Activated T-helper 1 cell treated with Interleukin-2 at 50 U/mL for 16 hours (primary cell): ENCODE measurements at places on chromosomes 12 and 14.

- DNase-seq = no peak
Observed at GRCh38 chr12:119668324-119668841, 450 bp downstream of the PRKAB1 start.

DNA sequence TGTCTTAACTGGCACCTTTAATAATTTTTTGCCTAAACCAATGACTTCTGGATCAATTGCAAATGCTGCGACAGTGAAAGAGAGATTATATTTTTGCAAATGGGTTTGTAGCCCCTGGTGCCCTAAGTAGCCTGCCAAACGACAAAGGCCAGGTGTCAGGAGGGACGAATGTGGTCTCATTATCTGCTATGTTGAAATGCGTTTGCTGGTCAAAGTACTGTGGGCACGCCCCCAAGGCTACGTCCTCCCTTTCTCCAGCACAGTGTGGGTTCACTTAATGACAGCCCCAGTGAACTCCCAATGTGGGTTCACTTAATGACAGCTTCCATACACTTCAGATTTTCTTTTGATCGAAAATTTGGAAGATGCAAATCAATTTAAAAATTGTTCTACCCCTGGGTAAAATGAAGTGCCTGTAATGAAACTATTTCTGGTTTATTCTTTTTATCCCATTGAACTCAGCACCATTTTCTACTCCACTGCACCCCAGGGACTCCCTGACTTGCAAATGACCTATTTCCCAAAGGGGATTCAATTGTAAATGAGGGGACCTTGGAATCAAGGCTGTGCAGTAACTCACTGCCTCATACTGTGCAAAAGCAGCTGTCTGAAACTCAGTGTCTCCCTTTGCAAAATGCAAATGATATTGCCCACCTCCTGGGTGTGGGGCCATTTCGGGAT lies 1.4 kb downstream of the SERPINA11 start:
- no peak for DNase-seq

DNA sequence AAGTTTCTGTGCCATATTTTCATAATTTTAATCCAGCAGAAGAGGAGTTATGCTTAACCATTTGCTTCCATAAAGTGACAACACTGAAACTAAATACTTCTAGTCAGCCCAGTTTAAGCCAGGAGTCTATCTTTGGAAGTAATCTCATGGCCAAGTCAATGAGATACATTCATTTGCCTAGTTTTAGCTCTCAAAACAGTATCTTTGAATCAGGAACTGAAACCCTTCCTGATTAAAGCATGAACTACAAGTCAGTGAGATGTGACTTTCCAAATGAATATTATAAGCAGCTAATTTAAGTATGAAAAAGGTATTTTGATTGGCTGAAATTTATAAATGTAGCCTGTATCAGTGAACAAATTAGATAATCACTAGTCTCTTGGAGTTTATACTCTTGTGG lies 491.5 kb downstream of the SLC6A15 start:
- no peak for DNase-seq

DNA sequence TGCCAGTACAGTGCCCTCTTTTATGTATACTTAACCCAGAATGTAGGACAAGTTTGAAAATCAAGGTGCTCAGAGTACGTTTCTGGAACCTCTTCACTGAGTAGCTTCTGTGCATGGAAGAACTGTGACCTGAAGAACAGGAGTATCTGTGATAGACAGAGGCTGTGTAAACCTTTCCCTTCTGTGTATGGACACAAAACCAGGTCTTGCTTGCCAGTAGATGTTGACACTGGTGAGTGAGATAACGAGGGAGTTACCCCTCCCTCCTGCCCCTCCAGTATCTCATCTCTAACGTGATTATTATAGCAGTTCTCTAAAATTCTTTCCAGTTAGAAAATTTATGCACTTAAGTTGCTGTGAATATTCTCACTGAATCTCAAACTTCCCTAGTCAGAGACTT lies 170.8 kb downstream of the RPL10L start:
- no peak for DNase-seq

DNA sequence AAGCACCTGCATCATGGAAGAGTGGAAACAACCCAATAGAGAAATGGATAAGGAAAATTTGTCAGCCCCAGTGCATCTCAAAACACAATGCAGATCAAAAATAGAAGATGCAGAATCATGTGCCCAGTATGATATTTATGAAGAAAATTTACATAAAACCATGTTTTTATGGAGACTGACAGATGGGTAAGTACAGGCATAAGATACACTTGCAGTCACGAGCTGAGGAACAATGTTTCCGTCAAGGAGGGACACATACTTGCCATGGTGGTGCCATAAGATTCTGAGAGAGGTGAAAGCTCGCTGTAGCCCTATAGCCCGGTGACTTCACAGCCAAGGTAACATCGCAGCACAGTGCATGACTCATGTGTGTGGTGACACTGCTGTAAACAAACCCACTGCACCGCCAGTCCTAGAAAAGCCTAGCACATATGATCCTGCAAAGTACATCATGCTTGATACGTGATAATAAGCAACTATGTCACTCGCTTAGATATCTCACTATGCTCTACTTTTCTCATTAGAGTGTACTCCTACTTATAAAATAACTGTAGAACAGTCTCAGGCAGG lies 112.6 kb downstream of the RIMBP2 start:
- DNase-seq = no peak

GRCh38 chr14:61504901-61505300 lies 183.5 kb downstream of the PRKCH start:
- DNase-seq = no peak

GRCh38 chr14:104113631-104114420 lies 24.6 kb upstream of the KIF26A start:
- DNase-seq = no peak

- no peak for DNase-seq
Observed at GRCh38 chr12:113241191-113242025, 20.1 kb downstream of the TPCN1 start.

DNA sequence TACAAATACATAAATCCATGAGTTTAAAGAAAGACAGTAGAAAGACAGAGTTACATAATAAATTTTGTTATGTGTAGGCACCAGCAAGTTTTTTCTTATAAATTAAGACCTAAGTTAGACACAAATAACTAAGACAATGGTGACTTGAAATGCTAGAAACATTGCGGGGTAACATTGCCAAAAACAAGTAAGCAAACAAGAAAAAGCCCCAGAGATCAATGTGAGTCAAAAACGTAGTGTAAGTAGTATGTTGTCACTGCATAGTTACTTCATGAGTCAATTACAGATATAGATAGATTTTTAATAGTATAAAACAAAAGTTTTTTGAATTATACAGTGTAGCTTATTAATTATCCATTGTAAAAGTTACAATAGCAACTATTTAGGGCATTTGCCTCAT lies 83.4 kb downstream of the CNTN1 start:
- DNase-seq = no peak
